ENCODE measurements at places on chromosomes 12 and 14.

GRCh38 chr12:9361879-9362326 lies 153.7 kb upstream of the PZP start:
- DNase-seq: no peak

- peak; percentile 37 for DNase-seq
These were observed 784 bp downstream of the PSMA6 start for GRCh38 chr14:35292770-35293561.

DNA sequence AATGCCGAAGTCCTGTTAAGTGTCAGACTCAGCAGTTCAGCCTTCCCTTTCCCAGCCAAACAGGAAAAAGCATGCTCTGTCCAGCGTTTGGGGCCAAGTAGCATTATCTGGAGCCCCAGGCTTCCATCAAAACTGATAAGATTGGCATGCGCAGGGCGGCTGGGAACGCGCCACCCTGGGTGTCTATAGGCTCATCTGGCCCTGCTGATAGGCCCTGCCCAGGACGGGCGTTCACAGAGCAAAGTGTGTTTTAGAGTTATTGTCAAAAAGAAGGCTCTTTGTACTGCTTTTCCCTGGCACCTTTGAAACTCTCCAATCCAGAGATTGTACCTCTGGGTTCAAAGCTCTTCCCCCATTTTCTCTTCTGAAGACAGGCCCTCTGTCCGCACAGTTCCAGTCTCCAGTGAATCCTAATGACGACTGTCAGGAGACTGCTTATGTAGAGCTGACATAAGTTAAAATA lies at the start of gene ART4:
Gene ART4, minus strand, starts transcription at position 102 of the 463 bp plus-strand sequence. CDS start 413 bp downstream, outside the sequence.
- DNase-seq: no peak

DNA sequence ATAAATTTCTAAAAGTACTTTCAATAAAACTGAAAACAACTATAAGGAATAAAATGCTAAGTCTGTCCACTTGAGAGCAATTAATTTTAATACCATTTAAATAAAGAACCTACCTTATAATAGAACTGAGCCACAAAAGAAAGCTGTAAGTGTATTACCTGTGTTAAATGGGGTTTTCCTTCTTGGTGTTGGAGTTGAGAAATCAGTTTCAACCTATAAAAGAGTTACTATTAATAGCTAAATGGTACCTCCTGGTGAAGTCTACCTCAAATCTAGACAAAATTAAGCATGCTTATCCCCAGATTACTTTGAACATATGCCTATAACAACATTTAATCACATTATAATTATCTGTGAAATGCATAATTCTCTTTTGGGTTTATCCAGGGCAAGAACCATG lies 48.8 kb downstream of the MIS18BP1 start:
- DNase-seq: no peak

- DNase-seq: peak; percentile 6
These were observed 2.1 kb downstream of the TMEM30B start for GRCh38 chr14:61279082-61279481.

DNA sequence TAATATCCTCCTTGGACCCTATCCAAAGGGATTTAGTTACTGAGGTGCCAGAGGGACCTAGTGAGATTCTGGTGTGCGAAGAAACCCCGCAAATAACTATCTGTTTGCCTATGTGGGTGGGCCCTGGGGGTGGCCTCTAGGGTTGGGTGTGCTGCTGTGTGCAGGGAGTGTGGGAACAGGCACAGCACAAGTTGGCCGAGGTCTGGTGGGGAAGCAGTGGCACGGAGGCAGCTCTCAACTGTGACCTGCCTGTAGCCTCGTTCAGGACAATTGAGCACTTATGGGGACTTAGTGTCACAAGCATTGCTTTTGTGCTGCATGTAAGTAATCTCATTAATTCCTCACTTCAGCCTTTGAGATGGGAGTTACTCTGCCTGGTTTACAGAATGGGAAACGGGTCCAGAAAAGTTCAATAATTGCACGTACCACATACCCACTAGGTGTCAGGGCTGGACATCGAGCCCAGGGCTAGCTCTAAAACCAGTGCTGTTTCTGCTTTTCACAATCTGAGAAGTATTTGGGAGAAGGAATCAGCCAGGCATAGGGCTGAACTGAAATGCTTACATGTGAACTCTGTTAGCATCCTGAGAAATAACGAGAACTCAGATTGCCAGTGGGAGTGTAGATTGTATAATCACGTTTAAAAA lies 58.8 kb downstream of the TECPR2 start:
- DNase-seq: no peak

DNA sequence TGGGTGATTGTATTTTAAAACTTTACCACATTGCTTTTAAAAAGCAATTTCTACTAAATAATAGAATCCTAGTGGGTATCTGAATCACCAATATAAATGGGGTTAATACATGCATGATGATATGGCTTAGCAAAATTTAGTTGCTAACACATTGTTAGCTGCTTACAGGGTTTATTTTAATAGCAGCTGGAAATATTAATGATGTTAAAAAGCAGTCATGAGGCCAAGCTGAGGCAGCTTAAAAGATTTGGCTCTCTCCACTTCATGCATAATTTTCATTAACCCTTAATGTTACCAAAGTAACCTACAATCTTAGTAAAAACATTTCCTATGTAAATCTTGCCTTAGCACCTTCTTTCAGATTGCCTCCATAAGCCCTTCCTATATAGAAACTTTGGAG lies 49.2 kb upstream of the CNOT2 start:
- DNase-seq: no peak

DNA sequence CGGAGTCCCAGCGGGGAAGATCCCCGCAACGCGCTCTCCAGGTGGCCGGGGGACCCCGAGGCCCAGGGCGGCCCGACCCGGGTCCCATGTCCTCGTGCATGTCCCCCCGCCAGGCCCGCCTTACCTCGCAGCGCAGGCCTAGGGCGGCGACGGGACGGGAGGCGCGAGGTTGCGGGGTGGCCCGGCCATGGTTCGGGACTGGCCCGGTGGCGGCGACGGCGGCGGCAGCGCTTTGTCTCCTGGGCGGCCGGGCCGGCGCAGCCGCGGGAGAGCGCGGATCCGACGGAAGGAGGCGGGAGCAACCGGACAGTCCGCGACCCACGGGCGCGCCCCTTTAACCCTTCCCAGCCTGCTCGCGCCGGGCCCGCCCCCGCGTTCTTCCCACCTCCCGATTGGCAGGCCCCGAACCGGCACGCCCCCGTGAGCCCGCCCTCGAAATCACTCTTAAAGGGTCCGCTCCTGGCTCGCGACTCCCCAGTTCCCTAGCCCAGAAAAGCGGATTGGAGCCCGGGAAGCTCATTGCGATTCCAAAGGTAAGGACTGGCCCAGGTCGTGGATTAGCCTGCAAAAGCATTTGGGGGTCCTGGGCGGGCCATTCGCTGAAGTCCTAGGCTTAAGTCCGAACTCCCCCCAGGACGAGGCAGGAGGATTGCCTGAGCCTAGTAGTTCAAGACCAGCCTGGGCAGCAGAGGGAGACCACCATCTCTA lies at the start of gene PHETA1:
Gene PHETA1, minus strand, starts transcription at position 308 of the 708 bp plus-strand sequence. CDS start 5,668 bp downstream, outside the sequence.
- peak; percentile 71 for DNase-seq

DNA sequence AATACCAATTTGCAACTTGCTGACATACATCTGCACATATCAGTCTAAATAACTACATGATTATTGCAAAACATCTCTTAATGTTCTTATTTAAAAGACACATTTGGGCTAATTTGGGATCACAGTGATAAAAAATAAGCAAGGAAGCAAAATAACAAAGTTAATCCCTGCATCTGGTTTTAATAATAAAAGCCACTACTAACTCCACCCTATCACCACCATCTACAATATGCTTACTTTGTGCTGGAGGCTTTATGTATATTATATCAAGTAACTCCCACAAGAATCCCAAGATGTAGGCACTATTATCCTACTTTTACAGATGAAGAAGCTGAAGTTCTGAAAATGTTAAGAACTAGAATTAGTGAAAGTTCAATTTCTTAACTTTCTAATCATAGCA lies 45.7 kb downstream of the TAOK3 start:
- no peak for DNase-seq

DNA sequence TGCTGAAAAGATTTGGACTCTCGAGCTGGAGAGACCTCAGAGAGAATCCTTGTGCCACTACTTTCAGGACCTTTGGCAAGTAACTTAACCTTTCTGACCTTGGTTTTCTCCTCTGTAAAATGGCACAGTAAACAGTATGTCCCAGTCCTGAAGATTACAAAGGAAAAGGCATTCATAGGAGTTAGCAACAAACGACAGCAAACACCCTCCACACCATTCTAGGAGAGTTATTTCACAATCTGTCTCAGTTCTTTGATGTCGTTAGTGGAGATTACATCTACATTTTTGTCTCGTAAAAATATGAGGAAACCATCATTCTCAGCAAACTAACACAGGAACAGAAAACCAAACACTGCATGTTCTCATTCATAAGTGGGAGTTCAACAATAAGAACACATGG lies 205.7 kb downstream of the ITPR2 start:
- DNase-seq: no peak

DNA sequence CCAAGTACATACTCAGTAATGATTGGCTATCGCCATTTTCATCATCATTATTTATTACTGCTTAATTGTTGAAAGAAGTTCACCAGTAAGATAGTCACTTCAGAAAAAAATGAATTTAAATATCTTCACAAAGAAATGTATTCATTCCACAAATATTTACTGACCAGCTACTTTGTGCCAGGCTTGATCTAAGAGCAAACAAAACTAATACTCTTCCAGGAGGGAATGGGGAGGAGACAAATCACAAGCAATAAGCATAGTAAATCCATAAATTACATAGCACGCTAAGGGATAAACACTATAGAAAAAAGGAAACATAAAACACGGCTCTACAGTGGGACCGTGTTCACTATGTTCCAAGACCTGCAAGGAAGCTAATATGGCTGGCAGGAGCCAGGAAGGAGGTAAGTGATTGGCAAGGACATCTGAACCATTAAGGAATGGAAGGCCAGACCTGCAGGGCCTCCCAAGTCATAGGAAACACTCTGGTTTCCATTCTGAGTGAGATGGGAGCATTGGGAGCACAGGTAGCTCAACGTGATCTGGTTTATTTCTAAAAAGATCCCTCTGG lies 27.5 kb downstream of the ITPR2 start:
- DNase-seq: peak; percentile 73

DNA sequence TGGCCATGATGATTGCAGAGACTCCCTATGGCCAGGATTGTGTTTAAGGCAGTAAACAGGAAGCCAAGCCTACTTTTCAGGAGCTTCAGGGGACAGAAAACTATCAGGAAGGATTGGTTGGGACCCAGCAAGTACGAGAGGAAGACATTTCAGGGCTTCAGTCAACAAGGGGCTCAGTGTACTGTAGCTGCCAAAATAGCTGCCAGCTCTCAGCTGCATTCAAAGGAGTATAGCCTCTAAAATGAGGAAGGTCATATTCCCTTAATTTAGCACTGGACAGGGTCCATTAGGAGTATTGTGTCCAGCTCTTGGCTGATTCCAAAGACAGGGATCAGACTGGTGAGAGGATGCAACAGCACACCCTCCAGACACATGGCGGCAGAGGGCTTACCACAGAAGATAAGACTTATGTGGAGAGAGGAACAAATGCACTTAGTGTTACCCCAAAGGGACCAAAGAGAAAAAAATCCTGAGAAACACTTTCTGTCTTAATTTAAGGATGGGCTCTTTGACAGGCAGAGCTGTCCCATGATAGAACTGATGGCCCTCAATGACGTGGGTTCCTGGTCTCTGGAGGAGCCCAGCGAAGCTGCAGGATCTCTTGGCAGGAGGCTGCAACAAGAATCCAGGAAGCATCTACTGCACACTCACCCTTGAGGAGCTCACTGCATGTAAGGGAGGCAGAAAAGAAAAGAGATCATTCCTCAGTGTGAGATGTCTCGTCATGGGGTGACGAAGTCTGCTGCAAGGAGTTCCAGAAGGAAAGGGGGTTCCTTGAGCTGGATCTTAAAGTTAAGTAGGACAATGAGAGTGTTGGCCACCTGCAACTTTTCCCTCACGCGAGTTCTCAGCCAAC lies 14.8 kb downstream of the BDKRB1 start:
- DNase-seq: no peak

DNA sequence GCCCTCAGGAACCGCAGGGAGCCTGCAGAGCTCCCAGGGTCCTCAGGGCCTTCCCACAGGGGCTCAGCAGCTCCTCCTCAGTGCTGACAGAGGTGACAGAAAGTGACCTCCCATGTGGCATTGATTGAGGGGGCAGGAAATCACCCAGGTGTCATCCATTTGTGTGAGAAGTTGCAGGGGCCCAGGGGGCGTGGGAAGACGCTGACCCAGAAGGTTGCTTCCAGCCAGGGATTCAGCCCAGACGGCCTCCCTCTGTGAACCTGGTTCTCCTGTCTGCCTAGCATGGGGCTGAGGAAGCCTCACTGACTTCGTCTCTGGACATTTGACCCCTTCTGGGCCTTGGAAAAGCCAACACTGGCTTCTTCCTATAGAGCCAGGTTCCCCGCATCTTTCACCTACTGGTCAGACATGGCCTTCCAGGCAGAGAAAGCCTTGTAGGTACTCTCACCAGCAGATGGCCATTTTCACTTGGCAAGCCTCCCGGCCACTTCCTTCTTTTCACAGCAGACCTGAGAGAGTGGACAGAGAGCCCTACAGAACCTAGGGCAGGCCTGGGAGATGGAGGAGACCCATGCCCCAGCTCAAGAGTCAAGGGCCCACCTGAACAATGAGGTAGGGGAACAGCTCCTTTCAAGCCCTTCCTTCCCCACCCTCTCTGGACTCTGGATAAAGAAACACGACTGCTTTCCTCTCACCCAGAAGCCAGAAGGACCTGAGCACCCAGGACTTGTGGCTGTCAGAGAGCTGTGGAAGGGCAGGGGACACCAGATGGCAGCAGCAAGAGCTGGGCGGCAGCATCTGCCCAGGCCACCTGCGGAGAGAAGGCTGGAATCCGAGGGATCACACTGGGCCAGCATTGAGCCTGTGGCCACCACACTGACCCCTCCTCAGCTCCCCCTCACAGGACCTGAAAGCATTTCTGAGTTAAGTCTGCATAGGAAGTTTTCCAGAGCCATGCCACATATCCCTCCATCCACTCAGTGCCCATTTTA lies 377.8 kb downstream of the DPF3 start:
- DNase-seq: no peak

DNA sequence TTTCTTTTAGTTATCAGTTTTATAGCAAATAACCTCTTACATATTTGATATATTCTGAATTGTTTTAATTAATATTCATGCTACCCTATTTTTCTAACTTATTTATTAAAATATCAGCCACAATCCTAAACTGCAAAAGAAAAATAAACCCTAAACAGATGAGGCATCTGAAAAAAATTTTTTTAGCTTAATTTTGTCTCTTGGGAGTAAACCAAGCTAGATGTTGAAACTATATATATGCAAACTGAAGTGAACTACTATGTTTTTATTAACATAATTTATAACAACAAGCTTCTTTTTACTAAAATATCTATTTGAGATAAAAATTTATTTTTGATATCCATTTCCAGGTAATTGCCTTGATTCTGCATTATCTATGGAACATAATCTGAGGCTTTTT lies 87.6 kb downstream of the PTPRQ start:
- DNase-seq: no peak

DNA sequence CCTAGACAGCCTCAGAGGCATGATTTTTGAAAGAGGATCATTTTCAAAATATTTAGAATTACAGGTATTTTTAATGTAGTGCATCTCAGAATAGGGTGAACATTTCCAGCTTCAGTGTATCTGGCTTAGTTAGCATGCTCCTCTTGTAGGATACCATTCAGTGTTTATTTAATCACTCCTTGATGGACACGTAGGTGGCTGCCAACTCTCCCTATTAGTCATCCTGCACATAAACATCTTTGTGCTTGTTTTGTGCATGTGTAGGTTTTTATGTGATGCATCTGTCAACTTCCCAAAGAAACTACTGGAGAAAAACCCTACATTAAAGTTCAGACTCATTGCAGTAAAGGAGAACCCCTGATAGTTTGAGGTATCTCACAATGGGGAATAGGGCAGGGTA lies 52.5 kb upstream of the RBM19 start:
- DNase-seq: peak; percentile 50

GRCh38 chr12:94732367-94732990 lies 82.1 kb upstream of the TMCC3 start:
- no peak for DNase-seq

- DNase-seq: no peak
These were observed 1.7 kb downstream of the ANKRD52 start for GRCh38 chr12:56256326-56256960.

All from DMS53 (cell line).